ENCODE measurements at places on chromosomes 5 and 9.

DNA sequence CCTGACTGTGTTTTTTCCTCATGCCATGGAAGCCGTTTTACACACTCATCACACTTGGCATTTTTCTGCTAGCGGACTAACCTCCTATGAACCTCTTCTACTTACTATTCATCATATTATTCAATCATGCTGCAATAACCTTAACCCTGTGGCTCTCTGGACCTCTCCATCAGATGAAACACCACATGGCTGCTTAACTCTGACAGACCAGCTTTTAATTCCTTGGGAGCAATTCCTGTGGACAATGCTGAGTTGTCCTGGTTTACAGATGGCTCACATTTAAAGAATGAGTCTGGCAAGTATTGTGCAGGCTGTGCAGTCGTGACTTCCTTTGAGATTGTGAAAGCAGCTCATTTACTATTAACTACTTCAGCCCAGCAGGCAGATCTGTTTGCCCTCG lies 9.0 kb downstream of the OR1J1 start:
- DNase-seq, result no peak

- no peak for DNase-seq
Measured at GRCh38 chr5:15646371-15646770, 146.4 kb downstream of the FBXL7 start.

GRCh38 chr5:44932922-44933585 lies 124.3 kb downstream of the MRPS30 start:
- no peak for DNase-seq

DNA sequence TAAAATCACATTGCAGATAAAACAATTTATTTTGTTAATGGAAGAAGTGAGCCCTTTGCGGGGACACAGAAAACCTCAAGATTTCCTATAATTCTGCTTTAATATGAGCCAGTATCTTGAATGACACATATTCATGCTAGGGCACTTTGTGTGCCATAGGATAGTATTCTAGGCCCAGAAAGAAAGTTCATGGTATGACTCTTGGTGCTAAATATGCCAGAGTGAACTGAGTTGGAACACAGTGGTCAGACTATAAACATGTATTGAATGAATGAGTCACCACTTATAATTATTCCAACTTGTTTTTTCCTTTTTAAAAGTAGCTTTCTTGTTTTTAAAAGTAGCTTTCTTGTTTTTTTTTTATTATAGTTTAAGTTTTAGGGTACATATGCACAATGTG lies 46.0 kb downstream of the ADAMTS19 start:
- DNase-seq, result no peak

GRCh38 chr9:134404376-134405358 lies 78.4 kb downstream of the RXRA start:
- DNase-seq, result no peak

GRCh38 chr5:134099288-134099872 lies 15.1 kb upstream of the TCF7 start:
- DNase-seq, result no peak

- no peak for DNase-seq
Measured at GRCh38 chr9:35948451-35948850, 9.5 kb downstream of the OR2S2 start.

DNA sequence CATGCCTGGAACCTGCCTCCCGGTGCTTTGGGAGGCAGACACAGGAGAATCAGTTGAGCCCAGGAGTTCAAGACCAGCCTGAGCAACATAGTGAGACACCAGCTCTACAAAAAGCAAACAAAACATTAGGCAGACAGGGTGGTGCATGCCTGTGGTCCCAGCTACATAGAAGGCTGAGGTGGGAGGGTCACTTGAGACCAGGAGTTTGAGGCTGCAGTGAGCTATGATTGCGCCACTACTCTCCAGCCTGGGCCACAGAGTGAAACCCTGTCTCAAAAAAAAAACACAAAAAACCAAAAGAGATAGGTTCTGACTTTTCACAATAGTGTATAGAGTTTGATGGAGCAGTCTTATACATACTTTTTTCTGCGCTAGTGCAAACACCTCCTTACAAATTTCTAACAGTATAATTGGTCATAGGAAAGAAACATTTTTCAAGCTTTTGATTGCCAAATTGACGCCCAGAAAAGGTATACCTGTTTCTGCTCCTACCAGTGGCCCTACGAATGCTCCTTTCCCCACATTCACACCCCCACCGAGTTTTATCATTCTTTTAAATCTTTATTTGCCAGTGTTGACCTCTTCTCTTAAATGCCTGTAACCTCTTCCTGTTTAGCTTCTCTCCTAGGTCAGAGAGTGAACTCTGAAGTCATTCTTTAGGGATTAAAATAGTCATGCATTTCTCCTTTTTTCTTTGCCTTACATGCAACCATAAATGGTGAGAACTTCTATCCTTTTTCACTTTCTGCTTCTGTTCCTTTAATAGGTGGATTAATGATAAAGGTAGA lies 7.5 kb downstream of the DOCK8 start:
- DNase-seq, result no peak

GRCh38 chr5:157714596-157714864 lies 16.7 kb upstream of the THG1L start:
- no peak for DNase-seq

GRCh38 chr9:138064547-138064946 lies 187.0 kb downstream of the CACNA1B start:
- DNase-seq, result no peak

DNA sequence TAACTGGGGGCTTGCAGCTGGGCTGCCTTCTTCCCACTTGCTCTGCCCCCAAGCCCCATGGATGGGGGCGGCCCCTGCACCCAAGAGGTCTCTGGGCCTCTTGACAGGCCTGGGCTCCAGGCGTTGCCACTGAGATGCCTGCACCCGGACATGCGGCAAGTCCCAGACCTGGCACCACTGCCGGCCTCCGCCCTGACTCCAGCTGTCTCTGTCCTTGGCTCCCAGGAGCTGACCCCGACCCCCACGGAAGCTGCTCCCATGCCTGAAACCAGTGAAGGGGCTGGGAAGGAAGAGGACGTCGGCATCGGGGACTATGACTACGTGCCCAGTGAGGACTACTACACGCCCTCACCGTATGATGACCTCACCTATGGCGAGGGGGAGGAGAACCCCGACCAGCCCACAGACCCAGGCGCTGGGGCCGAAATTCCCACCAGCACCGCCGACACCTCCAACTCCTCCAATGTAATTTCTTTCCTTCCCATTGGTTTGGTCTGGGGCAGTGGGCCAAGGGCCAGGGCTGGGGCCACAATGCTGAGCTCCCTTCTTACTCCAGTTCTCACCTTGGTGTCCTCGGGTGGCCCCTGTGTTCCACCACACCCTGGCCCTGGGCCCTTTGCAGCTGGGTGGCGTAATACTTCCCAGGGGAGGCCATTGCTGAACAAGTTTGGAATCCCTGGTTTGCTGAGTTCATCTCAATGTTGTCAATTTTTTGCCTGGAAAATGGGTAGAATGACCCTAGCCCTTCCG lies 88.6 kb downstream of the COL5A1 start:
- DNase-seq, result no peak

DNA sequence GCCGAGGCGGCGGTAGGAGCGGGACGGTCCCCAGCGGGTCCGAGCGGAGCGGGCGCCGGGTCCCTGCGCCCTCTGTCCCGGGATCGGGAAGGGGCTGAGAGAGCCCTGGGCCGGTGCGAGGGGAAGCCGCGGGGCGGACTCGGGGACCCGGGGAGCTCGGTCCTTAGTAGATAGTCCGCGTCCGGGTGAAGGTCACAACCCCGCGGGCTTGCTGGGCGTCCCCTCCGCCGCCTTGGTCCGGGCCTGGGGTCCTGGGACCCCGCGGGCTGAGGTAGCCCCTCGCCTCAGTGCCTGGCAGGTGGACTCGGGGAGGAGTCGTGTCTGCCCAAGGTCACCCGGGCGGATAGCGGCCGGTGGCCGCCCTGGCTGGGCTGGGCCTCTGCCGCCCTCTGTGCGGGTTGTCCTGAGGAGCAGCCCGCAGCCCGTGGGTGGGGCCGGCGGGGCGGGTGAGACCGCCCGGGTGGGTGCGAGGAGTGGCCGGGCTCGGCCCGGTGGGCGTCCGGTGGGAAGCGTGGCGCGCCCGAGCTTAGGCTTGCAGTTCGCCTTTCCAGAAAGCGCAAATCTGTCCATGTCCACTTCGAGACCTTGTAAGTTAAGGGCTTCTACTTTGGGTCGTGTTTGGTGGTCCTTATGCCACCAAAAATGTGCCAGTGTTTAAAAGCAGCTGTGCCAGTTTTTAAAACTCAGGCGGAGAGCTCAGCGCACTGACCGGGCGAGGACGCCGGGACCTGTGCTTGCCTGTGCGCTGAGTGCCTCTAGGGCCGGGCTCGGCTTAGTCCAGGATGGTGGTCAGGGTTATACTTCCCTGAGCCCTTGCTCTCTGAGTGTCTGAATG lies 554 bp downstream of the SDHA start:
- peak; percentile 13 for DNase-seq

GRCh38 chr5:98318386-98318785 lies 455.1 kb upstream of the RGMB start:
- DNase-seq, result no peak

GRCh38 chr5:173858670-173859407 lies 29.3 kb upstream of the CPEB4 start:
- no peak for DNase-seq

GRCh38 chr5:36156619-36157018 lies 4.7 kb downstream of the SKP2 start:
- no peak for DNase-seq

All from naive thymus-derived CD4-positive, alpha-beta T cell (primary cell).